ENCODE measurements at places on chromosomes 4 and X. TPM values are rescaled to one million over a fixed set of nuclear protein-coding genes. Genes with fewer than 3 reads are reported as not detected.
A peak's percentile ranks its signal among the peaks of the same experiment; 100 is the strongest.

The SMC1A gene
- 15.7 TPM for total RNA-seq

GRCh38 chr4:127138586-127138985, 494.2 kb upstream of the INTU start:
- H3K27ac ChIP-seq: no peak overlapping the region
- DNase-seq: no peak
- no peaks in the 10 kb centered on the region for H3K4me1 ChIP-seq
- H3K36me3 ChIP-seq: no peaks in the 10 kb centered on the region
- no peak overlapping the region for H3K4me3 ChIP-seq

- no peak for DNase-seq
- no peaks in the 10 kb centered on the region for H3K27me3 ChIP-seq
- no peak overlapping the region for H3K4me3 ChIP-seq
- no peak overlapping the region for H3K27ac ChIP-seq
Observed at GRCh38 chrX:136065044-136065671, 79.9 kb downstream of the SLC9A6 start.

DNA sequence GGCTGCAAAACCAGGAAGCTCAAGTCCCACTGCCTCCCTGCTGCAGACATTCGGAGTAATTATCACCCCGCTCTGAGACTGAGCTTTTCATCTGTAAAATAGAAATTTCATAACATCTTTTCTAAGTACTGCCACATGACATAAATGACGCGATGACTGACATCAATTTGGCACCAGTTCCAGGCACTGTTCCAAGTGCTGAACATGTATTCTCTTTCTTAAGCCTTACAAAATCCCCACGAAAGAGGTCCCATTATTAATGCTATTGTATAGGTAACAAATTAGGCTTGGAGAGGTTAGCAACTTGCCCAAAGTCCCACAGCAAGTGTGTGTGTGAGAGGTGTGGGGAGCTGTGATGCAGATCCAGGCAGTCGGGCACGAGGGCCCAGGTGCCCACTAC, 56.4 kb downstream of the SLC2A9 start:
- H3K27ac ChIP-seq: no peak overlapping the region
- H3K4me3 ChIP-seq: no peak overlapping the region
- no peak for DNase-seq
- no peaks in the 10 kb centered on the region for H3K27me3 ChIP-seq
- no peaks in the 10 kb centered on the region for H3K36me3 ChIP-seq
- H3K4me1 ChIP-seq: peaks cover 6% of the 10 kb centered on the region

GRCh38 chr4:6592804-6593563, 18.0 kb downstream of the MAN2B2 start:
- no peak overlapping the region for H3K27ac ChIP-seq
- no peaks in the 10 kb centered on the region for H3K27me3 ChIP-seq
- no peak for DNase-seq
- H3K36me3 ChIP-seq: peaks cover 5% of the 10 kb centered on the region
- no peak overlapping the region for H3K4me3 ChIP-seq

The ENOX2 gene
- 6.0 TPM for total RNA-seq

The GPRIN3 gene
- total RNA-seq: 0.63 TPM

DNA sequence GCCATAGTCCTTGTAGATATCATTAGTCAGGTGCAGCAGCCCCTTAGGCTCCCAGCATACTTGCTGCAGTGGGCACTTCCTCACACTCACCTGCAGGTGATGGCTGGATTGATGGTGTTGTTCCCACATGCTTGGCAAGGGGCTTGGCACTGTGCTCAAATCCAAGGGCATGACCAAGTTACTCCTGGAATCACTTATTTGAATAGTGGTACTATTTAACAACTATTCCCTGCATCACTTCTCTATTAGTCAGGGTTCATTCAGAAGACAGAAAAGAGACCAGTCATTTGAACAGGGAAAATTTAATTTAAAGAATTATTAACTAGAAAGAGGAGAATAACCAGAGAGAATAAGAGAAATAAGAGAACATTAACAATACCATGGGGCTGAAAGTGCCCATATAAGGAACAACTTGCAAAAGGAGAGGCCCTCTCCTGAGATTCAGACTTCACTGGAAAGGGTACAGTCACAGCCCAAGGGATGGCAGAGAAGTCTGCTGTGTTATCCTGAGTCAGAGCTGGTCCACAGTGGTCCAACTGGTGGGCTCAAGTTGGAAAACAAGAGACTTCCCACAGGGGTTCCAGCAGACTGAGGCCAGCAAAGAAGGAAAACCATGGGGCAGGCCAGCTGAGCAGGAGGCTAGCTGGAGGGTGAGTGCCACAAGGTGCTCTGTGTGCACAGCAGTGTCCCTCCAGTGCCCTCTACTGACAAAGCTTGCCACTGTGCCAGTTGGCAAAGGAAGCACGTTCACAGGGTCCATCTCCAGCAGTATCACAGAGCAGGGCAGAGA, 9.8 kb downstream of the SPP1 start:
- no peak overlapping the region for H3K27ac ChIP-seq
- no peak overlapping the region for H3K4me3 ChIP-seq
- DNase-seq: peak; percentile 78
- no peaks in the 10 kb centered on the region for H3K4me1 ChIP-seq
- no peaks in the 10 kb centered on the region for H3K36me3 ChIP-seq

The NDNF gene
- total RNA-seq: not detected

DNA sequence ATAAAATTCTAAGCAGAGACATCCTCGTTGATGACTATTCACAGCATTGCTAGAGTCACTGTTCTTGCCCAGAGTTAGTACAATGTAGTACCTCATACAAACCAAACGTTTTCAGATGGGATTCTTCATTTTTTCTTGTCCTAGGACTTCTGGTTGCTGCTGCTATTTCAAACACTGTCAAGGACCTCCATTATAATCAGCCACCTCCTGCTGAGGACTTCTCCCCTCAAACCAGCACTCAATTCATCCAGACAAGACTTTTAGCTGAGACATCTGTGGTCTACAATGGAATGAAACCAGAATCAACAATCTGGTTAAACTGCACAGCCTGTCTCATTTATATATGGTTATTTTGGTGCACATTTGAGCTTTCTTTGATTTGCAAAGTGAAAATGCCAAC, 1008.8 kb downstream of the STPG2 start:
- no peaks in the 10 kb centered on the region for H3K27me3 ChIP-seq
- DNase-seq: no peak
- no peaks in the 10 kb centered on the region for H3K4me1 ChIP-seq
- no peaks in the 10 kb centered on the region for H3K36me3 ChIP-seq
- H3K27ac ChIP-seq: no peak overlapping the region

- no peak overlapping the region for H3K27ac ChIP-seq
- no peak for DNase-seq
- no peaks in the 10 kb centered on the region for H3K36me3 ChIP-seq
- H3K27me3 ChIP-seq: no peaks in the 10 kb centered on the region
Observed at GRCh38 chr4:68297137-68297536, 51.6 kb upstream of the TMPRSS11B start.

- no peak for DNase-seq
- H3K36me3 ChIP-seq: no peaks in the 10 kb centered on the region
- no peak overlapping the region for H3K4me3 ChIP-seq
- H3K27me3 ChIP-seq: no peaks in the 10 kb centered on the region
- no peaks in the 10 kb centered on the region for H3K4me1 ChIP-seq
- no peak overlapping the region for H3K27ac ChIP-seq
Observed at GRCh38 chr4:130074096-130074495, 978.1 kb downstream of the C4orf33 start.

GRCh38 chrX:15973299-15973698, 118.7 kb upstream of the AP1S2 start:
- H3K27me3 ChIP-seq: no peaks in the 10 kb centered on the region
- H3K27ac ChIP-seq: no peak overlapping the region
- no peak overlapping the region for H3K4me3 ChIP-seq
- H3K36me3 ChIP-seq: no peaks in the 10 kb centered on the region
- DNase-seq: peak; percentile 77
- H3K4me1 ChIP-seq: no peaks in the 10 kb centered on the region

GRCh38 chrX:136768469-136769084, 12.2 kb downstream of the ARHGEF6 start:
- no peaks in the 10 kb centered on the region for H3K27me3 ChIP-seq
- H3K4me3 ChIP-seq: no peak overlapping the region
- no peaks in the 10 kb centered on the region for H3K36me3 ChIP-seq
- H3K27ac ChIP-seq: no peak overlapping the region
- H3K4me1 ChIP-seq: no peaks in the 10 kb centered on the region
- DNase-seq: no peak

DNA sequence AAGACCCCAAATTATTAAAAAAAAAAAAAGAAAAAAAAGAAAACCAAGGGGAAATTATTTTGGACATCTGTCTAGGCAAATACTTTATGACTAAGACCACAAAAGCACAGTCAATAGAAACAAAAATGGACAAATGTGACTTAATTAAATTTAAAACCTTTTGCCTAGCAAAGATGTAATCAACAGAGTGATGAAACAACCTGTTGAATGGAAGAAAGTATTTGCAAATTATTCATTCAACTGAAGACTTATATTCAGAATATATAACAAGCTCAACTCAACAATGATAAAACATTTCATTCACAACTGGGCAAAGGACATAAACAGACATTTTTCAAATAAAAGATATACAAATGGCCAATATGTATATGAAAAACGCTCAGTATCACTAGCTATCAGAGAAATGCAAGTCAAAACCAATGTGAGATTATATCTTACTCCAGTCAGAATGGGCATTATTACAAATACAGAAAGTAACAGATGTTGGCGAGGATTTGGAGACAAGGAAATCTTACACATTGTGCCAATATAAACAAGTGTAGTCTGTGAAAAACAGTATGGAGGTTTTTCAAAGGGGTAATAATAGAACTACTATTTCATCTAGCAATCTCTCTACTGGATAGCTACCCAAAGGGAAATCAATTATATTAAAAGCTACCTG, 67.1 kb downstream of the FAAH2 start:
- no peak overlapping the region for H3K27ac ChIP-seq
- no peak for DNase-seq
- H3K27me3 ChIP-seq: no peaks in the 10 kb centered on the region
- H3K4me3 ChIP-seq: no peak overlapping the region
- H3K4me1 ChIP-seq: no peaks in the 10 kb centered on the region
- H3K36me3 ChIP-seq: no peaks in the 10 kb centered on the region

- H3K27me3 ChIP-seq: no peaks in the 10 kb centered on the region
- no peak overlapping the region for H3K4me3 ChIP-seq
- no peaks in the 10 kb centered on the region for H3K36me3 ChIP-seq
- no peak for DNase-seq
Observed at GRCh38 chr4:43567644-43568043, 675.1 kb downstream of the GRXCR1 start.

- no peak overlapping the region for H3K27ac ChIP-seq
- no peaks in the 10 kb centered on the region for H3K4me1 ChIP-seq
- H3K36me3 ChIP-seq: no peaks in the 10 kb centered on the region
- no peak for DNase-seq
- H3K4me3 ChIP-seq: no peak overlapping the region
Observed at GRCh38 chr4:55173580-55173979, 48.2 kb upstream of the KDR start.

GRCh38 chr4:119020158-119020557, 115.5 kb upstream of the MYOZ2 start:
- no peak overlapping the region for H3K27ac ChIP-seq
- no peaks in the 10 kb centered on the region for H3K36me3 ChIP-seq
- H3K27me3 ChIP-seq: no peaks in the 10 kb centered on the region
- H3K4me3 ChIP-seq: no peak overlapping the region
- H3K4me1 ChIP-seq: no peaks in the 10 kb centered on the region

- H3K27ac ChIP-seq: no peak overlapping the region
- H3K4me1 ChIP-seq: no peaks in the 10 kb centered on the region
- H3K27me3 ChIP-seq: no peaks in the 10 kb centered on the region
- DNase-seq: no peak
Observed at GRCh38 chrX:30008031-30008430, 207.3 kb upstream of the MAGEB2 start.

DNA sequence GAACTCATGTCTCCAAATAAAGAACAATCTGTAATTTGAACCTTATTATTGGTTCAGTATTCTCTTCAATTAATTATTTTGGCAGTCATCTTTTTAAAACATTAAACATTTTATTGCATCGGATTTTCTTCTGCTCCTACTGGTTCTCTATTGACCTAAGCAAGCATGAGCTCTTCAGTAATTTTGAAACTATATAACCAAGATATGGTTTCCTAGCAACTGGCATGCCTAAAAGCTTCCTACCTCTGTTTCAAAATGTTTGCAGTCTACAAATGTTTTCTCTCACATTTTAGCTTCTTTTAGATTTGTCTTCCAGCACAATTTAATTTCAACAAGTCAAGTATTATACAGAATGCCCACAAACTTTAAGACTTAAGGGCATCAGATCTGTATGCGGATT, 371.3 kb downstream of the GPM6A start:
- H3K27ac ChIP-seq: no peak overlapping the region
- DNase-seq: no peak
- H3K4me1 ChIP-seq: no peaks in the 10 kb centered on the region
- no peaks in the 10 kb centered on the region for H3K36me3 ChIP-seq

The MGARP gene
- total RNA-seq: not detected

- H3K4me3 ChIP-seq: no peak overlapping the region
- no peaks in the 10 kb centered on the region for H3K27me3 ChIP-seq
- DNase-seq: no peak
- no peaks in the 10 kb centered on the region for H3K4me1 ChIP-seq
- no peaks in the 10 kb centered on the region for H3K36me3 ChIP-seq
- H3K27ac ChIP-seq: no peak overlapping the region
Observed at GRCh38 chr4:124631760-124632159, 80.8 kb downstream of the ANKRD50 start.

DNA sequence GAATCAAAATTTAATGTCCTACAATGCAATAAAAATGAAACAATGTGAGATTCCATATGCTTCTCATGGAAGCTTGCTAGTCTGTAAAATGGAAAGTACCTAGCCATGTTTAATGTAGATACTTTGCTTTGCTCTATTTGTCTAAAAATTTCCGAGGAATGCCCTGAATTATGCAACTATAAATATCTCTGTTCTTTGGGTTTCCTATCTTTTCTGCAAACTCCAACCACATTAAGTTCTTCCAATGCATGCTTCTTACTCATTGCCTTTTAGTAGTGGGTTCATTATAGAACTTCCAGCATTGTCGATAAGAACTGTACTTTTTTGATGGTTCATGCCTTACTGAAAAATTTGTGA, 178.3 kb downstream of the RASL11B start:
- H3K27me3 ChIP-seq: no peaks in the 10 kb centered on the region
- H3K27ac ChIP-seq: no peak overlapping the region
- H3K4me1 ChIP-seq: no peaks in the 10 kb centered on the region
- H3K4me3 ChIP-seq: no peak overlapping the region
- peak; percentile 24 for DNase-seq

GRCh38 chr4:87103691-87104187, 116.7 kb downstream of the KLHL8 start:
- no peak overlapping the region for H3K27ac ChIP-seq
- H3K4me1 ChIP-seq: no peaks in the 10 kb centered on the region
- H3K27me3 ChIP-seq: no peaks in the 10 kb centered on the region
- DNase-seq: no peak
- no peak overlapping the region for H3K4me3 ChIP-seq

All from Karpas-422 (cell line).